ENCODE measurements at places on chromosomes 16 and 17. TPM values are rescaled to one million over a fixed set of nuclear protein-coding genes. Genes with fewer than 3 reads are reported as not detected.

The IRX6 gene
- not detected for total RNA-seq

The KRTAP4-3 gene
- total RNA-seq, result not detected

The CSNK1D gene
- total RNA-seq, result 115 TPM

The IRX5 gene
- total RNA-seq, result not detected

The CHMP1A gene
- 70.7 TPM for total RNA-seq

The PDILT gene
- not detected for total RNA-seq
